Activated CD8-positive, alpha-beta memory T cell treated with anti-CD3 and anti-CD28 coated beads for 1 hour (primary cell): ENCODE measurements at places on chromosomes 5 and 9.

GRCh38 chr9:96581786-96582185 is 37.9 kb downstream of the CDC14B start:
- DNase-seq = no peak

- DNase-seq = no peak
Measured at GRCh38 chr5:165996201-165996875, 2295.1 kb upstream of the WWC1 start.

- DNase-seq = no peak
Measured at GRCh38 chr5:137501226-137501625, 2.1 kb upstream of the SPOCK1 start.

- DNase-seq = no peak
Measured at GRCh38 chr9:9016597-9016996, 1217.0 kb upstream of the DMAC1 start.

- DNase-seq = no peak
Measured at GRCh38 chr9:36962691-36963090, 71.4 kb downstream of the PAX5 start.

GRCh38 chr9:93673021-93673838 is 96.8 kb downstream of the PHF2 start:
- DNase-seq = no peak

DNA sequence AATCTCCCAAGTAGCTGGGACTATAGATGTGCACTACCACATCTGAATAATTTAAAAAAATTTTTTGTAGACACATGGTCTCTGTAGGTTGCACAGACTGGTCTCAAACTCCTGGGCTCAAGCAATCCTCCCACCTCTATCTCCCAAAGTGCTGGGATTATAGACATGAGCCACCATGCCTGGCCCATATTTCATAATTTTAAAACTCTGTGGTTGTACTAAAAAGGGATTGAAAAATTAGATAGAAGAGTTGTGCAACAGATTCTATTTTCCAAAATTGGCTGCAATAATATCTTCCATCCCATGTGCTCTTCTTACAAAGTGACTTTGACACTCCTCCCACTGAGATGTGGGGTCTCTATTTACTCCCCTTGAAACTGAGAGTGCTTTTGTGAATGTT is 7.6 kb upstream of the UHRF2 start:
- no peak for DNase-seq
